Nephron progenitor cell (in vitro differentiated cells): ENCODE measurements at places on chromosomes 1 and 21.

DNA sequence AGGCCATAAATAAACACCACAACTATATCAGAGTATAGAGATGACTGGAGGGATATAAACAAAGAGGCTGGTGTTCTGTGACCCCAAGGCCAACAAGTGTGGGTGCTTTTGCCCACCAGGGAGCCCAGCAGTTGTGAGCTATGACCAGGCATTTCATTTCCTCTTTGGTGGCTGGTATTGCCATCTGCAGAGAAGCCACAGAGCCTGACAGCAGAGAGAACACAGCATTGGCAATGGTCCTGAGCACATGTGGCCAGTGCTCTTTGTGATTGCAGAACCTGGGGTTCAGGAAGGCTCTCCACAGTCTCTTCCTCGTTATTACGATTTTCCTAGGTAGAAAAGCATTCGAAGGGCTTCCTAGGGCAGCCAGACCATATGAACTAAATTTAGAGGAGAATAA, 112.3 kb downstream of the TM2D1 start:
- no peak for DNase-seq

DNA sequence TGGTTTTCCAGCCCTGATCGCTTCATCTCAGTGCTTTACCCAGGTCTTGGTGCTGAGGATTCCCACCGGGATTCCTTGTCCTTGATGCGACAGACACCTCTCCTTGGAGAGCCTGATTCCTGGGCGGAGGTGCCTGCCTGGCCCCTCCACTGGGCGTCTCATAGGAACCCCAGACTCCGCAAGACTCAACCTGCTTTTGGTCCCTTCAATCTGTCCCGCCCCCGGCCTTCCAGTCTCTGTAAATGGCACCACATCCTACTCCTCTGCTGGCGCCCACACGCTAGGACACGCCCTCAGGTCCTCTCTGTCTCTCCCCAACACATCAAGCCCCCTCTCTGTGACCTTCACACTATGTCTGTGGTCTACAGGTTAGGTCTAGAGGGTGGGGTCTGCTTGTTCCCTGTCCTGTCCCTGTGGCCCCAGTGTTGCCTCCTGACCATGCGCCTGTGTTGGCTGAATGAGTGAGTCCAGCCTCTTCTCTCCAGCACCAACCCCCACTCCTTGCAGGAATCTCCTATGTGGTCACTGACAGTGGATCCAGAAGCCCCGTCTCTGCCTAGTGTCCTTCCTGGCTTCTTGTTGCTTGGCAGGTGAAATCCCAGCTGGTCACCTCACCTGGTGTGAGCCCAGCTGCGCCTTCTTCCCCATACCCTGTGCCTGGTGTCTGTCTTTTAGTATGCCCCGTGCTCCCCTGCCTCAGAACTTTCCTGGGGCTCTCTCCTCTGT, 119.7 kb upstream of the C1orf174 start:
- no peak for DNase-seq

DNA sequence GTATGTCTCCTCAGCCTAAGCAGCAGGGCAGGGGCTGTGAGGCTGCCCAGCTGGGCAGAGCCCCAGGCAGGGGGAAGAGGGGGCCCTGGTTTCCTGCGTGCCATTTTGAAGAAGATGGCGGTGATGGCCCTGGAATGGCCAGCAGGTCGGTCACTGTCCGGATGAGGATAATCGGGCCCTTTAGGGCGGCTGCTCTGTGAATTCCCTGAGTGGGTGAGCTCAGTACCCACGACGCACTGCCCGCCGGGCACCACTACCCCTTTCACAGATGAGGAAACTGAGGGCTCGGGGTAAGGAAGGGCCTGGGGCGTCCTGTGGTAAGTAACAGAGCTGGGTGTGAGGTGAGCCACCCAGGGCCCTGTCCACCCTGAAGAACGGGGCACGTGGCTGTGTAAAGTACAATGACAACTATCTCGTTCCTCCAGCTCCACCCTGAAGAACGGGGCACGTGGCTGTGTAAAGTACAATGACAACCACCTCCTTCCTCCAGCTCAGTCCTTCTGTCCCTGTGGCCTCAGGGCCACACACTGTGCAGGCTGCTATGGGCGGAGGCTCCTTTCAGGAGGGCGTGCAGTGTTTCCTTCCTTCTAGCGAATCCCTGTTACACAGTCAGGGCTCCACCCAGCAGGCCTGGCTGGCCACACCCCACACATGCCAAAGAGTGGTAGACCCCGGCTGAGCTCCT, 23.2 kb downstream of the ITGB2 start:
- peak; percentile 51 for DNase-seq

GRCh38 chr1:32622806-32623681, 27.3 kb downstream of the ZBTB8OS start:
- no peak for DNase-seq

DNA sequence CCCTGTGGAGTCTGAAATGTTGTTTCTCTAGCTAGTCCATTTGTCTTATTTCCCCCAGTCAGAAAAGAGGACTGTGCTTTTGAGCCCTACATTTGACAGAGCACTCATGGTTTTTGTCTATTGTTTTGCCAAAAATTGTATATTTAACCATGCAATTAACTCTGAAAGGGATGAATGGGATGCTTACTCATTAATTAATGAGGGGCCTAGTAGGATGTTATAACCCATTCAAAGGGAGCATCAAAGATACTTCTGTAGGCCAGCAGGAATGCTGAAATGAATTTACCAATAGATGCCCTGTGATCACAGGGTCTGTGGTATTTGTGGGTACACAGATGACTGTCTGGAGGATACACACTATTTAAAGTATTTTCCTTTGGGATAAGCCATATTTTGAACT, 147.7 kb downstream of the FCRL5 start:
- no peak for DNase-seq

DNA sequence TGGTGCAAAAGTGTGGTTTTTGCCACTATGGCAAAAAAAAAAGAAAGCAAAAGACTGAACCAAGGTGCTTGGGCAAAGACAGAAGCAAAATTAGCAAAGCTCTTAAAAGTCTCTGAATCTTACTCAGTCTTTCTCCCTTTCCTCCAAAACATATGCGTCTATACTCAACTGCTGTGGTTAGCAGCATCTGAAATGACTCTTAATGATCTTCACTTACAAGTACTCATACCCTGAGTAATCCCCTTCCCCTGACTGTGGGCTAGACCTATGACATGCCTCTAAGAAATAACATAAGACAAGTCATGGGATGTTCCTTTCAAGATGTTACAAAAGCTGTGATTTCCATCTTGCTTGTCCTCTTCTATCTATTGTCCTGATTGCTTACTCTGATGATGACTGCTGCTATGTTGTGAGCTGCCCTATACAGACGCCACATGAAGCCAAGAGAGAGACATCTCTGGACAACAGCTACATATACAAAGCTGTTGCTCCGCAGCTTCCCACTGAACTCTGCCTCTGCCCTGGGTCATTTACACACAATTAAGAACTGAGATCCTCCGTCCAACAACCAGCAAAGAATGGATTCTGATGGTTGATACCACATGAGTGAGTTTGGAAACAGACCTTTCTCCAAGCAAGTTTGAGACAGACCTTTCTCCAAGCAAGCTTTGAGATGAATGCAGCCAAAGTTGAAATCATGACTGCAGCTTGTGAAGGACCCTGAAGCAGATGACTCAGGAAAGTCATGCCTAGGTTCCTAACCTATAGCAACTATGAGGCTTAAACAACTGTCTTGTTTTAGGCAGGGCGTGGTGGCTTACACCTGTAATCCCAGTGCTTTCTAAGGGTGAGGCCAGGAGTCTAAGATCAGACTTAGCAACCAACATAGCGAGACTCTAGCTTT, 55.2 kb downstream of the PUM1 start:
- DNase-seq: no peak

DNA sequence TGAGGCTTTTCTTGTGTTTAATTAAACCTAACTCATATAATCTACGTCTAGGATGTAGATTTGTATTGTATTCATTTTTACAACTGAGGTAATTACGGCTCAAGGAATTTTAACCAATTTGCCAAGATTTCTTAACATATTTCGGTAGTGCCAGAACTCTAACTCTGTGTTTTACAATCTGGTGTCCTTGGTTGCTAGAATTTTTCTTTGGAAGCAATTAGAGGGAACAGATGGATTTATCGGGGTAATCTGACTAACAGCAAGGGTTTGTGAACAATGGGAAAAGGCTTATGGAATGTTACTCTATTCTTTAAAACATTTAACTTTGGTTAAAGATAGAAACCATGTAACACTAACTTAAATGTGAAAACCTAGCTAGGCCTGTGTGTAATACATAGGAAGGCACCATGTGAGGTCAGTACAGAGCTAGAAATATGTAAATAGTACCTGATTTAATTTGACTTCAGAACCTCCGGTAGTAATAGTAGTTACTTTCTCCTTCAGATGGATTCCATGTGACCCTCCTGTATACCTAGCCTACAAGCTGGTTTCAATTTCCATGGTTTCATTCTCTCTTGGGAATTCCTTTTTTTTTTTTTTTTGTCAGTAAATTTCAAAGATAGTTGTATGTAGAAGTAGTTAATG, 1.2 kb downstream of the MTF2 start:
- DNase-seq: no peak

DNA sequence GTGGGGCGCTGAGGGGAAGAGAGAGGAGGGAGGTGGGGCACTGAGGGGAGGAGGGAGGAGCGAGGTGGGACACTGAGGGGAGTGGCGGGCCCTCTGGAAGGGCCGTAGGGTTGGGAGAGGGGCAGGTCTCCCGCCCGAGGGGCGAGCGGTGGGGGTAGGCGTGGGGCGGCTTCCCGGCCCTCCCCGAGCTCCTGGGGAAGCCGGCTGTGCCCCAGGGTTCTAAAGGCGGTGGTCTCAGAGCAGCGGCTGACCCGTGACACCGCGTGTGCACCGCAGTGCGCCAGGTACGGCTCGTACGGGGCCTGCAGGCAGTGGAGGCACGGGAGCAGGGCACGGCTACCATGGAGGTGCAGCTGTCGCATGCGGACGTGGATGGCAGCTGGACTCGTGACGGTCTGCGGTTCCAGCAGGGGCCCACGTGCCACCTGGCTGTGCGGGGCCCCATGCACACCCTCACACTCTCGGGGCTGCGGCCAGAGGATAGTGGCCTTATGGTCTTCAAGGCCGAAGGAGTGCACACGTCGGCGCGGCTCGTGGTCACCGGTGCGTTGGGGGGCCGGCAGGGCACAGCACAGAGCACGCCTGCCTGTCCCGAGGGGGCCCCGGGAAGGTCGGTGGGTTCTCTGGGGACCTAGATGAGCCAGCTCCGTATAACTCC, 68.5 kb downstream of the OBSCN start:
- no peak for DNase-seq

DNA sequence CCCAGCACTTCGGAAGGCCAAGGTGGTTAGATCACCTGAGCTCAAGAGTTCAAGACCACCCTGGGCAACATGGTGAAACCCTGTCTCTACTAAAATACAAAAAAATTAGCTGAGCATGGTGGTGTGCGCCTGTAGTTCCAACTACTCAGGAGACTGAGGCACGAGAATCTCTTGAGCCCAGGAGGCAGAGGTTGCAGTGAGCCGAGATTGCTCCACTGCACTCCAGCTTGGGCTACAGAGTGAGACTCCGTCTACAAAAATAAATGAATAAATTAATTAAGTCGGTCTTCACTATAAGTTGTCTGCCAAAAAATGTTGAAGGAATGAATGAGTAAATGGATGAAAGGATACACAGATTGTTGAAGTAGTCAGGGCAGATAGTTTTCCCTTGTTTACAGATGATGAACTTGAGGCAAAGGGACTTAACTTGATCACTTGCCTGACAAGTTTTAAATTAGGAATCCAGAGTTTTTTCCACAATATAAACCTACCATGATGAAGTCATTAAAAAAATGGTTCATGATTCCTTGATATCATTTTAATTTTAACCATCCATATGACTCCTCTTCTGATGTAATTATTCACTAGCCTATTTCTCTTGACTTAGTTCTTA, 130.8 kb downstream of the TLR5 start:
- no peak for DNase-seq

GRCh38 chr1:176374967-176375569, 87.9 kb upstream of the PAPPA2 start:
- DNase-seq: peak; percentile 88

GRCh38 chr1:172960019-172960418, 90.7 kb downstream of the TNFSF18 start:
- no peak for DNase-seq

- no peak for DNase-seq
These were observed 76.6 kb downstream of the PLPP3 start for GRCh38 chr1:56502700-56503245.

DNA sequence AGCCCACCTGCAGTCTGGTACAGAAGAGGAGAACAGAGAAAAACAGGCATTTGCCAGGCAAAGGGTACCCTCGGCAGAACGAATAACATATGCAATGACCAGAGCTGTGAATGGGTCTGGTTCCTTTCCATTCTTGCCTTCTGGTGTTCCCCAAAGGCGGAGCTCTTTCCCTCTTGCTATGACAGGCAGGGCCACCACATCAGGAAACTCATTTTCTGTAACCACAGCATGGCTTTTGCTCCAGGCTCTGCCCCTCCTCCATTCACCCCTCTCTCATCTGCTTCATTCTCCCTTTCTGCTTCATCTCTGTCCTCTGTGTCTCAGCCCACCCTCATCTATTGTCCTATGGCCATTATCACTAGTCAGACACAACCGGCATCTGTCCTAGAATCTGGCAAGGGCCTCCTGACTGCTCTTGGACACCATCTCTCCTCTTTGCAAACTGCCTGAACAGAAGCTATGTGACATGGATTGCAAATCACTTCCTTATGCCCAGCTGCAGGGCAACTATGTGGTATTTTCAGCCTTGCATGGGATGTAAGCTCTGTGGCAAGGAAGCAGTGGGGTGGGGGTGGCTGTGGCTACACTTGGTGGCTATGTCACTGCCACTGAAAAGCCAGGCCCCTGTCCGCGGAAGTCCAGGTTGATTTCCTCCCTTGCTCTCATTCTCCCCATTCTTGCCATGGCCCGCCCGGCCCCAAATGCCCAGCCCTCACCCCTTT, 78.8 kb upstream of the ABCD3 start:
- DNase-seq: no peak
